Fibroblast of lung (primary cell): ENCODE measurements at places on chromosomes 4 and X. TPM values are rescaled to one million over a fixed set of nuclear protein-coding genes. Genes with fewer than 3 reads are reported as not detected.

DNA sequence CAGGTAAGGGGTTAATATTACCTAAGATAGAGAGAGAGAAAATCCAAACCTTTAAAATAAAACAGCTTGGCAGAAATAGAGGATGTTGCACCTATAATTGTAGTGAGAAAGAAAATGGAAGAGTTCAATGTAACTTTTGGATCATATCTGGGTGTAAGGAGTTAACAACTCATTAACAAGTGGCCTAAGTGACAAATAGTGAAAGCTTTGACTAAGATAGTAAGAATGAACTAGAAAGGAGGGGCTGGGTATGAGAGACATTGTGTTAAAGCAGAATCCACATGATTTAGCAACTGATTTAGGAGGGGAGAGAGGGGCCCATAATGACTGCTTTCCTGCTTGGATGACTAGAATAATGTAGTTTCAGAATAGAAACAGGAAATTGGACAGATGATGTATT is 761.0 kb downstream of the IL1RAPL1 start:
- DNase-seq: no peak

GRCh38 chrX:67604979-67605703 is 61.3 kb downstream of the AR start:
- peak; percentile 92 for DNase-seq

DNA sequence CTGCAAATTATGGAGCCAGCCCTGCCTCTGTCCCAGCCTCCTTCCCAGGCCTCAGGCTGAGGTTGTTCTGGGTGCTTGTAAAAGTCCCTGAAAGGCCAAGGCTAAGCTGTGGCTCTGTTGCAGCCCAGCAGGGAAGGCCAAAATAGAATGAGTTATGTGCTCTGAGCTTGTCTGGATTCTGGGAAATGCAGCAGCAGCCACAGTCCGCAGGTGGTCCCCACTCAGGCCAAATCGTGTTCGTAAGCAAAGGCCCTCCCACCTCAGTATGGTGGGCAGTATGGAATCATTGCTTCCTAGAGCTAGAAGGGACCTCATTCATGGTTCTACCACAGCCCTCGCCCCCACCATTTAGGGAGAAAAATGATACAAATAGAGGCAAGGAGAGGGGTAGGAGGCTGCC is 4.7 kb upstream of the TCEAL1 start:
- no peak for DNase-seq

The PDGFC gene
- total RNA-seq: 67.3 and 103 TPM in 2 replicates

The ADGRG2 gene
- under 0.01 TPM in 2 replicates for total RNA-seq

The TMEM47 gene
- total RNA-seq: 62.4 and 128 TPM in 2 replicates

The PRSS12 gene
- 27.5 and 59.9 TPM in 2 replicates for total RNA-seq

The FREM3 gene
- not detected in 2 replicates for total RNA-seq

The GYG2 gene
- 5.4 and 10.6 TPM in 2 replicates for total RNA-seq
